ENCODE measurements at places on chromosomes 5 and 9.

- no peak for DNase-seq
These were observed 131.7 kb upstream of the GPR151 start for GRCh38 chr5:146647656-146648199.

DNA sequence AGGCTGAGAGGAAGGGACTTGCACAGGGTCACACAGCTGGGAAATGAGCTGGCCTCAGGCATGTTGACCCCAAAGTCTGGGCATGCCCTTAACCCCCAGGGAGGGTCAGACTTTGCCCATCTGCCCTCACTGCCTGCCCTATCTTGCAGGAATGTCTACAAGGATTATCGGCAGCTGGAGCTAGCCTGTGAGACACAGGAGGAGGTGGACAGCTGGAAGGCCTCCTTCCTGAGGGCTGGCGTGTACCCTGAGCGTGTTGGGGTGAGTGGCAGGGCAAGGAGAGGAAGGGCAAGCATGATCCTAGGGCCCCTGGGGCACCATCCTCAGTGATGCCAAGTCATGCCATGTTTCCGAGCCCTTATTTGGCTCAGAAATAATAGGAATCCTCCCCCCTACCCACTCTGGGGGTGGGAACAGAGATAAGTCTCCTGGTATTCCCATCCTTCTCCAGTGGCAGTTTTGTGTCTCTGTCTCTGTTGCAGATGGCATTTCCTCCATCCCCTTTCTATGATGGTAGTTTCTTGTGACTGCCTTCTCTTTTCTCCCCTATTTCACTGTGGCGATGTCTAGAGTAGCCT lies 28.5 kb downstream of the GOLGA2 start:
- DNase-seq: no peak

DNA sequence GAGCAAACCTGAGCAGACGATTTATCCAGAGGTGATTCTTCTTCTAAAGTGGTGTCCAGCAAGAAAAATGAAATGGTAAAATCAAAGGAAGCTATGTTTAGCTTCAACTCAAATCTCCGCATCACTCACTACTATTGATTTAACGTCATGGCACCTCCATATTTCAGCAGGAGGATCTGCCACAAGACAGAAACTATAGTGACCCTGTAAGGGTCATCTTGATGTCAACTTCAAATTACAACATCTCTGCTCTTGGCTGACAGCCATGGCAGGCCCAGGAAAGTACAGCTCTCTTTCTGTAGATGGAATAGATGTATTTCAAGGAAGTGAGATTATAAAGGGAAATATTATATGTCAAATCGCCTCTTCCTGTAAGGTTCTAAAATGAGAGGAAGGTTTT lies 10.1 kb upstream of the EFNA5 start:
- DNase-seq: no peak

DNA sequence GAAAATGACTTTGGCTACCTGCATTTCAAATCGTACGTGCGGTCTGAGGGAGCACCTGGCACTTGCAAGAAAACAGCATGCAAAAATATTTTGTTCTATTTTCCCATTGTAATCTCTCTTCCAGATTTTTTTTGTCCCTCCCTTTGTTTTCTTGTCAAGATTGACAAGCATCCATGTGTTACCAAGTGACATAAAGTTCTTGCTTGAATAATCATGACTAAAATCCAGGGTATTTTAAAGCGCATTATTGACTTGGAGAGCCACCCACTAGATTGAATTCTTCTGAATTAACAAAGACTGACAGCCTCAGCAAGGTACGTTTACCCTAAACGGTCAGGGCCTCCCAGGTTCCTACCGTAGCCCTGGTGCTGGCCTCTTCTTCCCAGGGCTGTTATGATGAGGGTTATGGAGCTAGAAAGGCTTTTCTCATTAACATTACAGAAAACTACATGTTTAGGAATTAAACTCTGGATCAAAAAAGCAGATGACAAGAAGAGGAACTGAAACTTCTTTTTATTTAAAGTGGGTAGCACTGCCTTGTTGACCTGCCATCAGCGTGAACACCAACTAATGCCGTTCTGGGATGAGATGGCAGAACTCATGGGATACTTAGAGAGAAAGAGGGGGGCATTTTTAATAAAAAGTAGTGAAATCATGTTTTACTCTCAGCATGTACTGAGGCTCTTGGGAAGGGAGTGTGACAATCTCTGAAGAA lies 297.0 kb downstream of the EFNA5 start:
- no peak for DNase-seq

GRCh38 chr9:85600675-85601263 lies 141.0 kb downstream of the AGTPBP1 start:
- DNase-seq: no peak

DNA sequence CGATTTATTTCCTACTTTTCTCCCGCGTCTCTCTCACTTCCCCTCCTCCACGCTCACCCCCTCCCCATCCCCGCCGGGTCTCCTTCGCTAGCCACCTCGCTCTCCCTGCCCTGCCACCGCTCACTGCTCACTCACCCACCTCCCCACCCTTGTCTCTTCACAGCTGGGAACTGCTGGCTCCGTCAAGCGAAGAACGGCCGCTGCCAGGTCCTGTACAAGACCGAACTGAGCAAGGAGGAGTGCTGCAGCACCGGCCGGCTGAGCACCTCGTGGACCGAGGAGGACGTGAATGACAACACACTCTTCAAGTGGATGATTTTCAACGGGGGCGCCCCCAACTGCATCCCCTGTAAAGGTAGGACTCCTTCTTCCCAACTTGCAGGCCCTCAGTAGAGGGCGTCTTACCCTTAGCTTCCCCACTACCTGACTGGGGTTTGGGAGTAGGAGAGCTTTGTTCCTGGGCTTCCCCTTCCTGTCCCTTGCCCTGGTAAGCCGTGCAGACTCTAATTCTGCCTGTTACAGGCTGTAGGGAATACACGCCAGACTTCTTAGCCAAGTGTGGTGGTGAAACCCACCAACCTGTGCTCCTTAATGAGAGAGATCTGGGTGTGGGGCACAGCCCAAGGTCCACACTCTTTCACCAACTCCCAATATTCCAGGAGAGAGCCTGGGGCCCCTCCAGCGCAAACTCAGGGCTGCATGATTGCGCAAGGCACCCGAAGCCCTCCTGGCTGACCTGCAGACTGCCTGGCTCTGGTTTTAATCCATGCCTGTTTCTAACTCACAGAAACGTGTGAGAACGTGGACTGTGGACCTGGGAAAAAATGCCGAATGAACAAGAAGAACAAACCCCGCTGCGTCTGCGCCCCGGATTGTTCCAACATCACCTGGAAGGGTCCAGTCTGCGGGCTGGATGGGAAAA lies 2.5 kb downstream of the FST start:
- DNase-seq: no peak

DNA sequence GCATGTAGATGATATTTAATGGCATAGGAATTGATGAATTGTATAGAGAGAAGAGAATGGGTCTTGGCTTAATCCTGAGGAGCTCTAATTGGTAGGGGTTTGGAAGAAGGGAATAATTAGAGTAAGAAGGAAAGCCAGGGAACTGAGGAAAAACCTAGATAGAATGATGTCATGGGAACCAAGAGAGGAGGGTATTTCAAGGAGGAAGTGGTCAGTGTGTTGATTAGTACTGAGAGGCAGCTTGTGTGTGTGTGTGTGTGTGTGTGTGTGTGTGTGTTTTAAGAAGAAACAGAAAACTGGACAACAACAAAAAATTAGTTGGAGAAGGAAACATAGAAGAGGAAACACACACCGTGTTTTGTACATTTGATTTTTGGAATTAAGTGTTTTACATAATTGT lies 42.8 kb downstream of the MAST4 start:
- DNase-seq: no peak

- no peak for DNase-seq
These were observed 31.9 kb downstream of the FAM219A start for GRCh38 chr9:34426347-34427074.

- DNase-seq: no peak
These were observed 97.6 kb downstream of the CDH10 start for GRCh38 chr5:24547132-24547531.

- no peak for DNase-seq
These were observed 38.8 kb downstream of the EHMT1 start for GRCh38 chr9:137657606-137658005.

DNA sequence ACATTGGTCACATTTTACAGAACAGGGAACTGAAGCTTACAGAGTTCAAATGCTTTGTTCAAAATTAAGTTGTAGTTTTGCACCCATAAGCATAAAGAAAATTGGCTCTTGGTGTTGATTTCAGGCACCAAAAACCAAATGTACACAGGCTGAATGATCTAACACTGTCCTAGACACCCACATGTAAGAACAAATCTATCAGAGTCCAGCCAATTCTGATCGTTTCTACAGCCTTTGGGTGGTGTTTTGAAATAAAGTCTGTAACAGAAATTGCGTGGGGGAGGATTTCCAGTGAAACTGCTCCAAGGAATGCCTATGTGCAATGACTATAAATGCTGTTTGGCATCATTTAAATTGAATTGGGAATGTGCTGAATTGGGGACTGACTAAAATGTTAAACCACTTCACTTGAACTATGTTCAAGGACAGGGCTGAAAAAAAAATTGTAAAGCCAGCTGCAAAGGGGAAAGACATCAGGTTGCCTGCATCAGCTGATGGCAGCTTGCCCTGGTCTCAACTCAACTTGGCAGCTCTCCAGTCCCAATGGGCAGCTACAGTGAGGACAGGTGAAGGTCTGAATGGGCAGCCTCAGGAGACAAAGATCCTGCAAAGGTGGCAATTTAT lies 92.2 kb upstream of the TRPC7 start:
- no peak for DNase-seq

GRCh38 chr5:132233811-132234683 lies 6.4 kb upstream of the P4HA2 start:
- no peak for DNase-seq

- DNase-seq: no peak
These were observed 127.5 kb upstream of the PANK3 start for GRCh38 chr5:168706655-168707069.

DNA sequence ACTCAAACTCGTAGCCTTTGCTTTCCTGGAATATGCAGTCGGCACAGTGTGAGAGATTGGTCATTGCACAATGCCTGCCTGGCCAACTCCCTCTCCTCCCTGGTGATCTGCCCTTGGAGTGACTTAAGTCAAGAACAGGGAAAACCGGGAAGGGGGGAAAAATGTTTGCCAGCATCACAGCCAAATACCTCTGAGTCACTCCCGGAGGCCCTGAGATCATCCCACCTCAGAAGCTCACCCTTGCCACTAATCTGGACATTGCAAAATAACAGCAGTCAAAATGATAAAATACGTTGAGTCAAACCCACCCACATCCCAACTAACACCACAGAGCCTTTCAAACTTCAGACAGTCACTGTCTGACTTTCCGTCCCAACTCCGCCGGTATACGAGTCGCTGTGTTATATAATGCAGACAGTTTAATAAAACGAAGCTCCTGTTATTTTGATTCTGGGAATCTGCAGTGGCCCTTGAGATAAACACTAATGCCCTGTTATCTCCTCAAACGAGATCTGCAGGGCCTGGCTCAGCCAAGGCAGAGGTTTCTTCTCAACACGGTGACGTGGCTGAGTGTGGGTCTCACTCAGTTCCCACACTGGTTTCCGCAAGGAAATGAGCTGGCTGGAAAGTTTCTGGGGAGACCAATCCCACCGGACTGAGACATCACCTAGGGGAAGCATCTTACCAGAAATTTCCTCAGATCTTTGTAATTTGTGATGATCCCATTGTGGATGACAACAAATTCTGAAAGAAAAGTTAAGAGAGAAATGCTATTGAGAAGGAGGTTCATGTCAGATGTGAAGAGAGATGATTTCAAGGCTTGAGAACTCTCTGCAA lies 22.1 kb downstream of the GFPT2 start:
- no peak for DNase-seq

DNA sequence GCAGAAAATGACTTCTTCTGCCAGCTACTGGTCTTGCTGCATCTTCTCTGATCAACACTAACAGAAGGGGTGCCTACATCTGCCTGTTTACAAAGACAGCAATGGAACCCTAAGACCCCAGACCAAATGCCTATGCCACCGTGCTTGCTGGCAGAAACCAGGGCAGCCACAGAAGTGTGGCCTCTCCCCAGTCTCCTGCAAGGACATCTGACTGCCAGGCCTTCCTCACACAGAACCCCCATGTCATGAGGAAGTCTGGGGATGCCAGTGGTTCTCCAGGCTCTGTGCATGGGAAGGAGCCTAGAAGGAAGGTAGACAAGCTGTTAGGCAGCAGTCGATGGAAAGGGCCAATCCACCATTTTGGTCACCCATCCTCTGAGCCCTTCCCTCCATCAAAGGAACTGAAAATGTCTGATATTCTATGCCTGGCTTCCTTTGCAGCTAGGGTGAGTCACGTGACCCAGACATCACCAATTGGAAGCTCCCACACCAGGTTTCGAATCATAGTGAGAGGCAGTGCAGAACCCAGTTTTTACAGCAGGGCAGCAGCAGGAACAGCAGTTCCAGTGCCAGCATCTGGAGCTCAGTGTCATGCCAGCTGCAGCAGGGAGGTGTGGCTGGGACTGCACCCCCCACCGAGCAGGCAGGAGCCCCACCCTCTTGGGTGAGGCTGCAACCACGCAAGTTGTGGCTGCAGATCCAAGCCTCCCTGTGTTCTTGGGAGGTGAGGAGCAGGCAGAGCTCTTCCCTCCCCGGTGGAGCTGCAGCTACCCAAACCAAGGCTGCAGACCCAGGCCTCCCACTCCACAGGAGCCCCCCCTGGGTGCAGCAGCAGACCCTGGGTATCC lies 123.4 kb downstream of the OLFM1 start:
- DNase-seq: no peak

- DNase-seq: no peak
These were observed 4.9 kb upstream of the LHX2 start for GRCh38 chr9:124006448-124007361.

GRCh38 chr5:6750951-6751685 lies 37.9 kb downstream of the TENT4A start:
- no peak for DNase-seq

DNA sequence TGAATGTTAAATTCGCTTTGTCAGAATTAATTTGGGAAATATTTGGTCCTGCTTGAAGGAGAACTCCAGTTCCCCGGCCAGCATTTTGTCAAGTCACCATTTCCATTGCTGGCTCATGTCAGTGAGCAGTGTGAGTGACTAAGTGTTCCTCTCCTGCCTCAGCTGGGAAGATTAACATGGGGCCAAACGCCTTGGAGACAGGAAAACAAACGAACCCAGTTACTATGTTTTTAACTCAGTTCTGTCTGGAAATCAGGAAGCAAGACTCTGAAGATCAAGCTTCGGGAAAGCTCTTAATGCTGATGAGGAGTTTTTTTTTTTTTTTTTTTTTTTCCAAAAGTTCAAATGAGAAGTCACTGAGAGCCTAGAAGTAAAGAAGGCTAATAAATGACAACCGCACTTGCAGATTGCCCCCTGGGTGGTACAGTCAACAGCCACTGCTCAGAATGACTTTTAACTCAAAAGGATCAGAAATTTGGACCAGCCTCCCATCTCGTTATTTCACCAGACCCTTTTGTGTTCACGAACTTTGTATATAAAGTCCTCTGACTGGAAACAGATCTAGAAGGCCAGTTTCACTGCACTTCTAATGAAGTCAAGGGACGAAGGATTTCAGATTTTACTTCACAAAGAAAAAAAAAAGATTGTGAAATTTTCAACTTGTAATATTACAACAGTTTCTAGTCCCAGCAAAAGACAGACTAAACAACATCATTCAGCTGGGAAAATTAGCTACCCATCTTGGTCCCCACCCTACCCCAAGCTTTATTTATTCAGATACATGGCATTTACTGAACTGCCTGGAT lies 121.3 kb downstream of the LHFPL2 start:
- DNase-seq: no peak
